ACHN (cell line): ENCODE measurements at places on chromosomes 7 and 10.
A peak's percentile ranks its signal among the peaks of the same experiment; 100 is the strongest.

DNA sequence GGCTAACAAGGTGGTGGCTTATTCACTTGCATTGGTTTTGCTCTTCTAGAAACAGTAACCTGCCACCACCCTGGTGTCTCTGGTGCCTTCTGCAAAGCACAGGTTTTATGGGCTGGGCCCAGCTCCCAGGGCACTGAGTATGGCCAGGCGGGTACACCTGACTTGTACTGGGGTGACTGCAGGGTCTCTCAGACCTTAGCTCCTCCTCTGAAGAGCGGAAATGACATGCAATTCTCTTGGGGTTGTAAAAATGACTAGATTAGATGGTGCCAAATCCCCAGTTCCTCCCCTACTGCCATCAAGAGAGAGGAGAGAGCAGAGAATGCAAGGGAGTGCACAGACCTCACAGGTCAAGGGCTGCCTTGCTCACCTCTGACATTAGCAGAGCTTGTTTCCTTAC lies 14.7 kb downstream of the ESYT2 start:
- no peak for DNase-seq

GRCh38 chr7:123974326-123974908 lies 49.4 kb downstream of the SPAM1 start:
- no peak for DNase-seq

DNA sequence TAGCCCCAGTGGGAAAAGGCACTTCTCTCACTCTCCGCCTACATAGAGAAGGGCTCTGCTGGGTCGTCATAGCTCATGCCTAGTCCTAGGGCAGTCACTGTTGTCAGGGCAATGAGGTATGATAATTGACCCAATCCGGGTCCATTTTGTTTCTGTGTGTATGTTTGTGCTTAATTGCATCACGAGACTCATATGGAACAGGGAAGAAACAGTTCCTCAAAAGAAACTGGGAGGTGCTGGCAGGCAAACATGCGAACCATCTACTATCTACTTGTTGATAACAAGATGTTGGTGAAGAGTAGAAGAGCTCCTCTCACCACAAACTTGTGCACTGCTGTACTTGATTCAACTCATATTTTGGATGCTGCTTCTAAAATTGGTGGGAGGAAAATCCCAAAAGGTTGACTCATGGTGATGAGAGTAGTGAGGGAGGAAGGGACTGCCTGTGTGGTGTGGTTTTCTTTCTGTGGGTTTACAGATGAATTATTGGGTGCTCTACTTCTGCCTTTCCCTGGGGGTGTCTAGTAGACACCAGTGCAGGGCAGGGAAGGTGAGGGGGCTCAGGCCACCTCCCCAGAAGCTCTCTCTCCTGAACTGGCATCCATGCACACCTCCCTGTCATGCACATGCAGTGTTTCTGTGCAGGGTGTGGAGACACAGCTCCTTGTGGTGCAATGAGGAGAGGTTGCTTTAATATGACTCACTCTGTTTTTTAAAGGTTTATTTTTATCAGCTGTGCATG lies 29.4 kb downstream of the LSMEM1 start:
- no peak for DNase-seq

GRCh38 chr10:116056445-116057293 lies 216.3 kb downstream of the GFRA1 start:
- DNase-seq, result no peak

- peak; percentile 38 for DNase-seq
Observed at GRCh38 chr7:128666200-128666599, 5.9 kb upstream of the GARIN1A start.

- DNase-seq, result no peak
Observed at GRCh38 chr10:26841733-26842317, 18.9 kb downstream of the ABI1 start.

DNA sequence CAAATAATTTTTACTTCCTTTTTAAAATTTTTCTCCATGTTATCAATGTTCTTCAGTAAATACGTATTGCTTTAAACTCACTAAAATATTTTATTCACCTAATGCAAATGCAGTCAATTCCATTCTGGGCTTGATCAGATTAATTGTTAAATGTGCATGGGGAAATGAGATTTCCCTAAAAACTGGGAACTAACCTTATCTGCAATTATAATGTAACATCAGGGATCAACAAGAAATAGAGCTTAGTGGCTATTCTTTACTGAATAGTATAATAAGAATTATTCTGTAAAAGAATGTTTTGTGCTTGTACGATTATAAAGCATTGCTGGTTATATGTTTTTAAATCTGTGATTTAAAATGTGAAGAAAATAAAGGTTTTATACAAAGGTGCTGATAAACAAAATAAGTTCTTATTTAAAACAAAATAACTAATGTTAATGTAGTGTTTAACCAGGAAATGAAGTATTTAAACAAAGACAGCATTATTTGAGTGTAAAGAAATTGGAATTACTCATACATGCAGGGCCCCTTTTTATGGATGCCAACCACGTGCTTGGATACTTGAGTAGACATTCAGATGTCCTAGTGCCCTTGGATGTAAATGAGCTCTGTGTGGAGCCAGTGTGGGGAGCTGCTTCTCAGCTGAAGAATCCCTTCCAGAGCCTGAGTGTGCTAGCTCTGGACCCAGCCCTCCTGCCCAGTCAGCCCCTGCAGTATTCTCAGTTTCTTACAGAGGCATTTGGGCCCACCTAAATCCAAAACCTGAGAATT lies 84.2 kb downstream of the REEP3 start:
- DNase-seq, result no peak

- peak; percentile 30 for DNase-seq
Observed at GRCh38 chr7:43879477-43879876, 10.2 kb upstream of the MRPS24 start.

DNA sequence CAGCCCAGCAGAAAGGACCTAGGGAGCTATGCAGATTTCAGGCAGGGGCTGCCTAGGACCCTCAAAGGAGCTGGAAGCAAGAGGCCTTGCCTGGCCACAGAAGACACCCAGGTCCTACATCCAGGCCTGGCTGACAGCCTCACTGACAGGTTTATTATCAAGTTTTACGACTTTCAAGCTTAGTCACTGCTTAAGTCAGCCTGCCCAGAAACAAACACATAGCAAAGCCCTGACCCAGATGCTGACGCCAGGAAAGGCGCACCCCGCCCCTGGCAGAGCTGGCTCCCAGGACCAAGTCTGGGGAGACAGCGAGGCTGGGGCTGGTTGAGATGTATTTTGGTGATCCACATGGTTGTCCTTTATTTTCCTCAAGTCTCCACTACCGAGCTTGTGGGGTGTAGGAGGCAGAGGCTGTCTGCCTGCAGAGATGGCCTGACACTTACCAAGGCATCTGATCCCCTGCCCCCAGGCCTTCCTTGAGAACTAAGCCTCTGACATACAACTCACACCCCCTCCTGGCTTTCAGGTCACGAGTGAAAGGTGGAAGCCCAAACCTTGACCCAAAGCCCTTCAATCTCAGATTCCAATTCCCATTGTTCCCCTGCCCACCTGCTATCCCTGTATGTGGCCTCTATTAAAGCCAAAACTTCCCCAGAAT lies 80.7 kb upstream of the EMX2 start:
- DNase-seq, result peak; percentile 86

GRCh38 chr7:98116656-98117461 lies 10.2 kb downstream of the LMTK2 start:
- peak; percentile 64 for DNase-seq

- no peak for DNase-seq
Observed at GRCh38 chr7:38187794-38188440, 9.9 kb downstream of the STARD3NL start.

DNA sequence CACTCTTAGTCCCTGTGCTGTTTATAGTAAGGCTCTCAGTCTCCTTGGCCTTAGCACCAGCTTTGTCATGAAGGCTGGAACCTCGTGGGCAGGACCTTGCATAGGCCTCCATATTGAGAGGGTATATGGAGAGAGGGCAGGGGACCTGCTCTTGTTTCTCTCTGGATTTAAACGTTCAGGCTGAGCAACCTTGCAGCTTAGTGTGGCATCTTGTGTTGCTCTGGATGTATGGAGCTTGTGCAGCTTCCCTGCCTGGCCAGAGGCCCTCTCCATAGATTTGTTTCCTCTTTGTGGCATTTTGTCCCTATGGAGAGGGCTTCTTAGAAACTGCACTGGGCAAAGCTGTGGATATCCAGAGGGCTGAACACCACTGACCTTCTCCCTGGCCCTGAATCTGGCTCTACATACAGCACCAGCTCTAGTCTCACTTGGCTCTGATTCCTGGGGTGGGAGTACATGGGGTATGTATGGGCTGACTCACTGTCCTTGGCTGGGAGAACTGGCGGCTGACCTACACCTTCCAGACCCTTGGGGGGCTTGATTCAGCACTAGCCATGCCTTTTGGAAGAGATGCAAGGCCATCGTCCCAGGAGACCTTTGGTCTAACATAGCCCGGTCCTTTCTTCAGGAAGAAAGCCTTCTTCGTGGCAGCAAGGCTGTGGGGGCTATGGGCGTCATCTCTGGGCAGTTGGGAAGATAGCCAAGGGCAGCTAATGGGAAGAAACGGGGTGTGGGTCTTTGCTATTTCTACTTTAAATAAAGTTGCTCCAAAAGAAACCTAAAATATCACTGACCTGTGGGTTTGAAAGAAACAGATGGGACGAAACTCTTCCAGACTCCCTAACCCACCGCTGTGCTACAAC lies 30.5 kb downstream of the ITPRIP start:
- DNase-seq, result no peak

DNA sequence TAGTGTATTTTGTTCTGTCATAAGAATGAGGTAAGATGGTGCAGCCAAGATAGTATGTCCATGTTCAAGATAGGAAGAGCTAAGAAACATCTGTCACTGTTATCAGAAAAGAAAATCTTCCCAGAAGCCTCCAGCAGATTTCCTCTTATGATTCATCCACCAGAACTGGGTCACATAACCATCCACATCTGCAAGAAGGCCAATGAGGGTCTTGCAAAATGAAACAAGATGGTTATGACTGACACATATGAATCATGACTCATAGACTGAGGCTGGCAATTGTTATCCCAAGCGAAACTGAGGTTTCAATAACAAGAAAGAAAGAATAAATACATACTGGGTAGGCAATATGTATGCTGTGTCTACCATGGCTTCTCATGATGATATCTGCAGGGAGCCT lies 30.3 kb downstream of the CCNJ start:
- DNase-seq, result no peak

DNA sequence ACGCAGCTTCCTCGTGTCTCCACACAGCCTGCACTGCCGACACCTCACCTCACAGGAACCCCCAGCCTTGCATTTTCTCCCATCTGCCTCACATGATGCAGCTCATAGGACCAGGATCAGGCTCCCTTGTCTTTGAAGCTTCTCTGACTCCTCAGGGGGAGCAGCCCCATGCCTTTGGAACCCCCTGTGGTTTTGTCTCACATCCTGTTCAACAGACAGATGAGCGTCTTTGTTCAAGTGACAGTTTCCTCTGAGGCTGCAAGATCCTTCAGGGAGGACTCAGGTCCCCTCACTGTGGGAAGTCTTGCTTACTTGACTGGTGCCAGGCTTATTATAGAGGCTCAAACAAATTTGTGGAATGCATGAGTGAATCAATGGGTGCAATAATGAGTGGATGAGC lies 667.1 kb downstream of the INHBA start:
- DNase-seq, result no peak

- DNase-seq, result no peak
Observed at GRCh38 chr10:72409167-72409566, 54.4 kb upstream of the DNAJB12 start.

- DNase-seq, result no peak
Observed at GRCh38 chr7:143495851-143496250, 18.2 kb downstream of the TAS2R41 start.

DNA sequence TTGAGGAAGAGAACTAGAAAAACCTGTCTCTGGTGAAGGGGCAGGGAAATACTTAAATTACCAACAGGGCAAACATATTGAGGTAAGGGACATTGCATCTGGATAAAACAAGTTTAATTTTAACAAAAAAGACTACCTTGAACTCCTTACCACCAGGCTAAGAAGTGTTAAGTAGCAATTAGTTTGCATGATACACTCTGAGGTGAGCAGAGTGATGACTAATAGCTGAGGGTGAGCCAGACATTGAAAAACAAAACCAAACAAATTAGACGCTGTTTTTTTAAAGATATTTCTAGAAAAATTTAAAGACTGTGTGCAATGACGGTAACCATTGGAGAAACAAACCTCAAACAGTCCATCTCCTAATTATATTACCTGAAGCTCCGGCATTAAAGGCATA lies 105.9 kb downstream of the ANKRD7 start:
- DNase-seq, result no peak

DNA sequence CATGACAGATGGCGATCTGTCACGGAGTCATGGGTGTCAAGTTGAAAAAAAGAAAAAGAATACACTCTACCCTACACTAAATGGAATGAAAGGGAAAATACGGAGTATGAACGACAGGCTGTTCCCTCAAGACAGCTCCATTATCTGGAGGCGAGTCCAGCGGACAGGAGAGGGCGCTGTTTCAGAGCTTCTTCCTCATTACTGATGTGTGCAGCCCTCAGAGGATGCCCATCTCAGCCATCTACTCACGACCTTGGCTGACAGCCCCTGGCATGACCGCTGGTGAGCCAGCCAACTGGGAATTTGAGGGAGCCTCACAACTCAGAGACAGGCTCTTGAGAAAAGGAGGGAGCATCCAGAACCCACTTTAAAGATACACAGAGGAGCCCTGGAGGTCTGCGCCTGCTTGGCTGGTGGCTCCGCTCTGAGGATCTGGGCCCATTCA lies 49.6 kb upstream of the SMNDC1 start:
- peak; percentile 89 for DNase-seq

GRCh38 chr10:14605231-14605925 lies 169.3 kb downstream of the FAM107B start:
- DNase-seq, result peak; percentile 59

DNA sequence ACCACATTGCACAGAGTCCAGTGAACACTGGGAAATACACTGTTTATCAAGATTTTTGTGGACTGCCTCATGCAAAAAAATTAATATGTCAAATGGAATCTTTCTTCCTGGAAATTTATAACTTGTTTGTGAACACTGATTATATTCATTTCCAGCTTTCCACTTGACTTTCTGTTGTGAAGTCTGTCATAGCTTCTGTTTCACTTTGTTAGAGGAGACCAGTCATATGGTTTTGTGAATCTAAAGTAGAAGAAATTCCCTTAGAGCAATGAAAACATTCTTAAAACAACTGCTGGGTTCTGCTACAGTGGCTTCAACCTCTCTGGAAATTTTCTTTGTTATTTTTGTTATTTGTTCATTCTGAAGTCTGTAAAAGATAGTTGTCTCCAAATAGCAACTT lies 349.5 kb upstream of the NFE2L3 start:
- DNase-seq, result no peak

- no peak for DNase-seq
Observed at GRCh38 chr10:50250096-50250854, 1.0 kb downstream of the ASAH2 start.

DNA sequence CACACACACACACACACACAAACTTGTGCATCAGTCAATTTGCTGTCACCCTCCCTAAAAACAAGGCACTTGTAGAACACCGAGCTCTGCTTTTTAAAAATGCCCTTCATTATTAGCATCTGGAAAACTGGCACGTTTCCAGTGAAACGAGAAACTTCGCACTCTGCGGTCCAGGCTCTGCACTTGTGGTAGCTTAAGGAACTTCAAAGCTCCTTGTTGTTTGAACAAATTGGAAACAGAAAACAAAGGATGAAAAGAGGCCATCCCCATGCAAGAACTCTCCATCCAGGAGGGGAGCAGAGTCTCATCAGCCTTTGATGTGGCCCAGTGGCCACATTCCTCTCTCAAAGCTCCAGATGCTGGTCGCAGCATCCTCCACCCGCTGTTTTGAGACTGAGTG lies 105.1 kb downstream of the C10orf90 start:
- no peak for DNase-seq
